ENCODE measurements at places on chromosomes 3 and 15.
A peak's percentile ranks its signal among the peaks of the same experiment; 100 is the strongest.

- no peak for DNase-seq
These were observed 293.0 kb downstream of the ADAMTS17 start for GRCh38 chr15:100048736-100049135.

- DNase-seq: no peak
These were observed 11.3 kb downstream of the CISH start for GRCh38 chr3:50600141-50600753.

DNA sequence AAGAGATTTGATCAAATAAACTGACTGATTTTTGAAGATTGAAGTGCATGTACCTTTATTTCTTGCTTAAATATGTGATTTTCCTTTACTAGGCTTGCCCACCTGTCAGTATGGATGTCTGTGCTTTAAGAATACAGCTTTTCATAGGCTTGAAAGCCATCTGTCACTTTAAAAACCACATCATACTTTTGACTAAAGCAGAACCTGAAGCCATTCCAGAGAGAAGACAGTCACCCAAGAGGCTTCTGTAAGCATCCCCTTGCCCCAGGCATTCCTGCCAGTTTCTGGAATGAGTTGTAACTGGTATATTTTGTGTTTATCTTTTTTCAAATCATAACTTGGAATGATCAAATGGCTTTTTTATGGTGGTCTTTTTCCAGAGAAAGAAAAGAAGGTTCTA is 24.0 kb downstream of the HPS3 start:
- DNase-seq: peak; percentile 7

GRCh38 chr3:88779482-88779881 is 327.9 kb upstream of the EPHA3 start:
- peak; percentile 46 for DNase-seq

GRCh38 chr3:14266361-14266760 is 87.7 kb downstream of the LSM3 start:
- no peak for DNase-seq

DNA sequence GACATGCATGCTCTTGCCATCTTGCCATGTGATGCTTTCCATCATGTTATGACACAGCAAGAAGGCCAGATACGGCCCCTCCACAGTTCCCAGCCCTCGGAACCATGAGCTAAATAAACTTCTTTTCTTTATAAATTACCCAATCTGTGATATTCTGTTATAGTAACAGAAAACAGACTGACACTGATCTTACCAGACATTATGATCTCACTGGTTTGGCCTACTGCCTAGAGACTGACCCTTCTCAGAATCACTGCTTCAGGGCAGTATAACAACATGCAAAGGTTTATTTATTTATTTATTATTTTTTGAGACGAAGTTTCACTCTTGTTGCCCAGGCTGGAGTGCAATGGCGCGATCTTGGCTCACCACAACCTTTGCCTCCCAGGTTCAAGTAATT is 14.0 kb downstream of the ZNF619 start:
- DNase-seq: no peak

- DNase-seq: peak; percentile 62
These were observed 3.6 kb downstream of the GALNT15 start for GRCh38 chr3:16177962-16178627.

- no peak for DNase-seq
These were observed 260.8 kb downstream of the ARPP21 start for GRCh38 chr3:35900079-35900478.

GRCh38 chr15:59335207-59335786 is 37.4 kb downstream of the MYO1E start:
- DNase-seq: no peak

- DNase-seq: no peak
These were observed 6.4 kb downstream of the TMEM158 start for GRCh38 chr3:45219694-45220093.

DNA sequence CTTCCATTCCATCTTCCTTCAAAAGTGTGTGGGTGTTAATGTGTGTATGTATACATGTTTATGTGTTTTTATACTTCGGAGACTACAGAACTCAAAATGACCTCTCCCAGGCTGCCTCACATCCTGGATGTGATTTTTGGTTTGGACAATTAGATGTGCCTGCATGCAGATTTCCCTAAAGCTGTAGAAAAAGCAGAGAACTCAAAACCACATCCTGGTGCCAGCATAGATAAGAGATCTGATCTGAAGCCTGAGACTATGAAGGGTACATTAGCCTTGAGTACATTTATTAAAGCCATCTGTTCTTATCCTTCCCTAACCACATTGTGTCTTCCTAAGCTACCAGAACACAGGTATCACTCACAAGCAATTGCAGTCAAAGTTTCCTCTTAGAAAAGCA is 319.4 kb upstream of the RASGRP1 start:
- no peak for DNase-seq

- no peak for DNase-seq
These were observed 198.0 kb upstream of the PFN2 start for GRCh38 chr3:150168698-150169097.

- DNase-seq: no peak
These were observed 1207.6 kb downstream of the OTOL1 start for GRCh38 chr3:162704238-162704637.

- no peak for DNase-seq
These were observed 27.9 kb upstream of the WNT5A start for GRCh38 chr3:55514962-55515361.

- DNase-seq: no peak
These were observed 19.0 kb upstream of the NR1I2 start for GRCh38 chr3:119762876-119763275.

DNA sequence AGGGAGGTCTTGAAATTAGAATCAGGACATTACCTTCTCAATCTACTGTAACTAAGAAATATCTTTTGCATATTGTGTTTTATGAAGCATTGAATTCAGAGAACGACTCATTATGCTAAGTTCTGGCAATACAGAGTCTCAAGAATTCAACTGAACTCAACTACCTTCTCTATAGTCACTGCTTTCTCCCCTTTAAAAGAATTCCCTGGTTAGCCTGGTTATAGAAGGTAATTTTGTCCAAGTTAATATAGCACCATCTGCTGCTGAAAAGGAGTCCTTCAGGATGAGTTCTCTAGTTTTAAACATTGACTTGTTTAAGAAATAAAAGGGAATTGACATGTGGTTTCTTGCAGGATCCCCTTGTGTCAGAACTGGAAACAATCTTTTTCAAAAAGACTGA is 60.2 kb downstream of the IL16 start:
- peak; percentile 34 for DNase-seq

- DNase-seq: no peak
These were observed 102.5 kb downstream of the ZMAT3 start for GRCh38 chr3:178969004-178969700.

DNA sequence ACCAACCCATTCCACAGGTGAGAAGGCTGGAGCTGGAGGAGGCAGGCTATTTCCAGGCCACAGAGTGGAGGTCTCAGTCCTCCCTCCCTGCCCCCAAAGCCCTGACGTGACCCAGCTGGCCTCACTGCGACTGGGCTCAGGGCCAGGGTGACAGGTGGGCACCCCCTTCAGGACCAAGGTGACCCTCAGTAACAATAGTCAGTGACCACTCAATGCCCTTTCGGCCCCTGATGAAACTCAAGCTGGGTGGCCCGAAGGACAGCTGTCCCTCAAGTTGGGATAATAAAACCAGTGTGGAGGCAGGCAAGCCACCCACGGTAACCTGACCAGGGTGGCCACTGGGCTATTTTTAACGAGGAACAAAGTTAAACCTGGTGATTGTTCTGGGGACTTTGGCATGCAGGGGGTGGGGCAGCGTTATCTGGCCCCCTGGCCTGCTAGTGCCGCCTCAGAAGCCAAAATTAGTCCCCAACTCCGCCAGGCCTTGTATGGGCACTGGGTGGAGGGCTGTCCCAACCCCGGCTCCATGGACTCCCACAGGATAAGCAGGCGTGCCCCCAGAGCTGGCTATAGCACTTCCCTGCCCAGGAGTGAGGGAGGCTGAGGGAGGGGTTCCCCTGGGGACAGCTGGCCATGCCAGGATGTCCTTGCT is 1.1 kb downstream of the TNNC1 start:
- DNase-seq: no peak

DNA sequence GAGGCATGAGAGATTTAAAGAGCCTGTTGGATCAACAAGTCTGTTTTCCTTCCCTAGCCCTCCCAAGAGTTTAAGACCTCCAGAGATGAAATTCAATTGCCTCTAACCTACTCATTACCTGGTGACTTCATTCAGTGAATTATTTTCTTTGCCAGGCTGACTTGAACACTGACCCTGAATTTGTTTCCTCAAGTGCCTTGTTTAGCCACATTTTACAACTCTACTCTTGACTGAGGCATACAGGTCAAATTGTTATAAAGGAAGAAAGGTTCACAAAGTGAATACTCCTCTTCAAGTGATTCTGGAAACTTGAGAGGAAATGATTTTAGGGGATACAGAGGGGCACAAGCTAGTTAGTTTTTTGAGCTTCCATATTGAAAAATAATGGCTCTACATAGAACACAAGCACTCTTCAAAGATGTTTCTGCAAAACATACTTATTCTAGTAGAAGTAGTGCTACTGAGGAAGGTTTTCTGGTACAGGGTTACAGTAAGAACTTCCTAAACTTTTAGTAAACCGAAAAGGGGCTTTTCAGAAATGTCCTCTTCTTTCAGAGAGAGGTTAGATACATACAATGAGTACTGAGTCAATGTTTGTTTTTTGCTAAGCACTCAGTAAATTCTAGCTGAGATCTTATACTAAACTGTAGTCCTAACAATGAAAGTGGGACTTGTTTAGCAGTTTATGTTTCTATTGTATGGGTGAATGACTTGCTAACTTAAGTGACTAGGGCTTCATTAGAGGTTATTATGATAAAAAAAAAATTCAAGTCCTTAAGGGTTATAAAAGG is 137.4 kb upstream of the SATB1 start:
- DNase-seq: no peak

DNA sequence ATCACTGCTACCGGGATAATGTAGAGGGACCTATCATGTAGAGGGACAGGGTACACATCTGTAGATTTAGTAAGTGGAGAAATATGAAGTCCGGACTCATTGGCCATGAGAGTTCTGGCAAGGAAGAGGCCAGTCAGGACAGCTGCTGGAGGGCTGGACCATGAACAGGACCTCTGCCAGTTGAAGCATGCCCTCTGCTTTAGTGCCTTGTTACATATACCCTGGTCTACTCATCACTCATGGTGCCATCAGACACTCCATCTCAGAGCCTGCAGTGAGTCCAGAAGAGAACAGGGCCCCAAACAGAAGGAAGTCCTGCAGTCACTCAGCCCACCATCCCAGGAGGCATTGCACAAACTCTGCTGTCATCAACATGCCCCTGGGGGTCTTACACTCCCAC is 54.7 kb upstream of the CA12 start:
- no peak for DNase-seq

GRCh38 chr3:195914648-195915473 is 6.5 kb upstream of the TNK2 start:
- DNase-seq: peak; percentile 100

DNA sequence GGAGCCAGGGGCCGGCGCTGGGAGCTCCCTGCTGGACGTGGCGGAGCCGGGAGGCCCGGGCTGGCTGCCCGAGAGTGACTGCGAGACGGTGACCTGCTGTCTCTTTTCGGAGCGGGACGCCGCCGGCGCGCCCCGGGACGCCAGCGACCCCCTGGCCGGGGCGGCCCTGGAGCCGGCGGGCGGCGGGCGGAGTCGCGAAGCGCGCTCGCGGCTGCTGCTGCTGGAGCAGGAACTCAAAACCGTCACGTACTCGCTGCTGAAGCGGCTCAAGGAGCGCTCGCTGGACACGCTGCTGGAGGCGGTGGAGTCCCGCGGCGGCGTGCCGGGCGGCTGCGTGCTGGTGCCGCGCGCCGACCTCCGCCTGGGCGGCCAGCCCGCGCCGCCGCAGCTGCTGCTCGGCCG is 1.5 kb downstream of the SMAD6 start:
- peak; percentile 23 for DNase-seq

DNA sequence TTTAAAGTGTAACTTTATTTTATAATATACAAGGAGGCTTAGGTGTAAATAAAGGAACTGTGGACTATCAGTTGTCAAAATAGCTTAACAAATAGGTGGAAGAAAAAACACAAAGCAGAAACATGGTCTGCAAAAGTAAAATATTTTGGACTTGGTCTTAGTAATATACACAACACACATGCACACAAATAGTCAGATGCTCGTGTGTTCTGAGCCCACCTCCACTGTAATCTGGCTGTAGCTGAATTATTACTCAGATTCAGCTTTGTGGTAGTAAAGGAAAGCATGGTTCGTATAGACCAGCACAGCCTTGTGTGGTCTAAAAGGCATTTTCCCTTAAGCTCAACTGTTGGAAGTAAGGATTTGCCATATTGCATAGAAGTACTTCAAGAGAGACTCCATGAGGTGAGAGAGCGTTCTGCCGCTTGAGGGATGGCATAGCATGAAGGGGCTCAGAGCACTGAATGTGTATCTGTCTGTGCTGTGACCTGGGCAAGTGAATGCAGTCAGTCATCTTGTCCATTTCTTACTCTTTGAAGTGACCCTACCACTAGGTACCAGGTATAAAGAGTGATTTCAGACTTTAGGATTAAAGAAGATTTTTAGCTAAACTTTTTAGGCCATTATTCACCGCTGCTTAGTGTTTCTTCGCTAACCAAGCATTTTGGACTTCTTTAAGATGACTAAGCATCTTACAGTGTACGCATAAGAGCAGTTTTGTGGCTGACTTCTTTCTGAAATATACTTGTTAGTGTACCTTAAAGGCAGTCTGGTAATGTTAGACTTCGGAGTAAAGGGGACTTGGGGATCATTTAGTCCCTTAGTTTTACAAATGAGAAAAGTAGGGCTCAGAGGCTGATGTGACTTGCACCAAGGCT is 15.2 kb downstream of the TPM1 start:
- DNase-seq: no peak
